ENCODE measurements at places on chromosomes 6 and 20.

GRCh38 chr20:18057994-18058349, 256 bp upstream of the OVOL2 start:
- no peak for ATAC-seq

- ATAC-seq: no peak
These were observed 375.2 kb upstream of the PLCB4 start for GRCh38 chr20:8693709-8694108.

- no peak for ATAC-seq
These were observed 331.2 kb downstream of the QKI start for GRCh38 chr6:163745536-163746400.

DNA sequence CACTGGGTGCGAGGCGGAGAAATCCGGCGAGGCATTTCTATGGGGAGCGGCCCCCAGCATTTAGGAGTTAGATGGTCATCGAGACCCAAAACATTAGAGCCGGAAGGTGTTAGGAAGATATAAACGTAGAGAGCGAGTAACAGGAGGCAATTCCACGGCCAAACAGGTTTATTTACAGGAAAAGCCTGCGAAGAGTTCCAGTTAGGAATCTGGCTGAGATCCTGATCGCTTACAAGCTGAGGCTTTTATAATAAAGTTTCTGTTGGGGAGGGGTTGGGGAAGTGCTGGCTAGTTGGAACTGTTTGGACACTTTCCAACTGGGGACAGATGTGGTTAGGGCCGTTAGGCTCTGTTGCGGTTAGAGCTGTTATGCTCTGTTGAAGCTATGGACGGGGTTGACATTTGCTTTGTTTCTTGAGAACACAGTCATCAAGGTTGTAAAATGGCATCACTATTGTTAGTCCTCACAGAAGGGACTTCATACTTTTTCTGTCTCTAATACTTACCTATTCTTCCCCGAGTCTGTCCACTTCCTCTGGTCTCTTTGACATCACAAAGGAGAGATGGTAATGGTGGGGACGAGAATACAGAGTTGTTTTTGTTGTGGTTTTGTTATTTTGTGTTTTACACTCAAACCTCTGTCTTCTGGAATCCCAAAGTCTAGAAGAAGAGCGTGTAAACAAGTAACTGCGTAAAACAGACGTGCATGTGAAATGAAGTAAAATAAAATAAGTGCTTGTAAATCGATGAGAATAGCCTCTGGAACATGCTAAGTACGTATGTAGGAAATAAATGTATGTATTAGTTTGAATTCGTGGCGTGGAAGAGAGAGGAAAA, 554 bp upstream of the ZSCAN31 start:
- peak; percentile 85 for ATAC-seq

GRCh38 chr6:168221000-168221399, 98.6 kb downstream of the DACT2 start:
- no peak for ATAC-seq

DNA sequence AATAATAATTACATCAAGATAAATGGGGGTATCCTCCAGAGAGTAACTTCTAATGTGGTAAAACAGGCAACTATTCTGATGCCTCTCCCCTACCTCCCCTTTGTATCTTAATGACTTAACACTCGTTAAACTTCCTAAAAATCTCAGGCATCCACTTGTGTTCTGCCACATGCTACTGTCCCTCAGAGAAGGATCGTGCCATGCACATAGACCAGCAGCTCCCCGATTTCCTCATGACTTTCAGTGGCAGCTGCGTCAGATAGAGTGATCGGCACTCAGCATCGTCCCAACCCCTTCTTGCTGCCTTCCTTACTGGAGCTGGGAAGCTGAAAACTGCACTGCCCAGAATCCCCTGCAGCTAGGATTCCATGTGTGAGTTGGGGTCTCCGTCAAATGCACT, 32.1 kb downstream of the RIPOR2 start:
- no peak for ATAC-seq

- ATAC-seq: no peak
These were observed 22.1 kb downstream of the GSTA4 start for GRCh38 chr6:52972989-52973388.

- no peak for ATAC-seq
These were observed 123.1 kb downstream of the MRPL14 start for GRCh38 chr6:44004136-44004535.

DNA sequence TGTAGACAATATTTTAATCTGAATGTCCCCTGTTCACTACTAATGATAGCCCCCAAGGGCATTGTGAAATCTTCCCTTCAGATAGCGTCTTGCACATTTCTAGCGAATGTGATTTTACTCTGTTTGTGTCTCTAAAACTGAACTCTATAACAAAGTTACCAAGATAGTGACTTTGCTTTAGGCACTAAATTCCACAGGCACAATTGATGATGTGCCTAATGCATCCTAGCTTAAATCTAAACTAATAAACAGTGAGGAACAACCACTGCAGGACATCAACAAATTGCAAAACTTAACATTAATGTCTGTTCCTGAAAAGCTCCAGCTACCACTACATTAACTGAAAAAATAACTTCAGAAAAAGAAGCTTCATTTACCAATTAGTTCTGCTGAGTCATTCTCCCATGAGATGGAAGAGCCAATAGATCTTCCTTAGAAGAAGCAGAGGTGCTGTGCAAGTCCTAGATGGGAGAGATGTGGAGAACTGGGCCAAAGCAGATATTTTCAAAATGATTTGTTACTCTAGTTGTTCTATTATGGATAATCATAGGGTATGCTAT, 1065.0 kb downstream of the EPHA7 start:
- no peak for ATAC-seq

DNA sequence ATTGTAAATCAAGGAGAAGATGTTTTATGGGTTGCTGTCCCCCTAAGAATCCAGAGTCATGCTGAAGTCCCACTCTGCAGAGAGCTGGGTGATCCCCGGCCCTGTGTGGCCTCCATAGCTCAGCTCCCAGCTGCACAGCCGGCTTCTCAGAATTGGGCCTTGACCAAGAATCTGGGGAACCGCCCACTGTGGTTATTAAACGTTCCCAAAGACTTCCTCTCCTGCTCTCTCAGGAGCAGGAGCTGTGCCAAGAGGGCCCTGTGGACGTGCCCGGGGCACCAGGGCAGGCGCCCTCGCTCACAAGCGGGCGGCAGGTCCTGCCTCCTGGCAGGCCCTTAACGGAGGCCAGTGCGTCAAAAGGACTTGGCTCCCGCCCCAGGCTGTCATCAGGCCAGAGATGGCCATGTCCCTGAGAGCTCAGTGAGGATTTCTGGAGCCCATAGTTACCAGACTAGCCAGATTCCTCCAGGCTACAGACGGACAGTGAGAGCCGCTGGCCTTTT, 30.4 kb downstream of the ZC3H12D start:
- no peak for ATAC-seq

GRCh38 chr6:54286141-54286540, 22.1 kb upstream of the TINAG start:
- ATAC-seq: no peak

GRCh38 chr6:18406955-18407749, 20.0 kb downstream of the RNF144B start:
- no peak for ATAC-seq

- ATAC-seq: peak; percentile 69
These were observed 2.8 kb upstream of the FANCE start for GRCh38 chr6:35449287-35449881.

DNA sequence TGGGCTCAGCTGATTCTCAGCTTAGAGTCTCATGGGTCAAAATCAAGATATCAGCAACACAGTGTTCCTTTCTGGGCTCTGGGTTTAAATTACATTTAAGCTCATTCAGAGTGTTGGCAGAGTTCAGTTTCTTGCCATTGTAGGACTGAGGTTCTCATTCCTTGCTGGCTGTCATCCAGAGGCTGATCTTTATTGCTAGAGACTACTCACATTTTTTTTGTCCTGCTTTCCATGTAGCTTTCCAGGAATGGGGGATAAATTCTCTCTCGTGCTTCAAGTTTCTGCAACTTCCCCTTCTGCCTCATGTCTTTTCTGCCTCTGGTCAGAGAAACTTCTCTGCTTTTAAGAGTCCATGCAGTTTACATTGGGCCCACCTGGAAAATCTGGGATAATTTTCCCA, 86.9 kb downstream of the RFX6 start:
- no peak for ATAC-seq

- no peak for ATAC-seq
These were observed 218.2 kb downstream of the C6orf118 start for GRCh38 chr6:165091121-165091785.

DNA sequence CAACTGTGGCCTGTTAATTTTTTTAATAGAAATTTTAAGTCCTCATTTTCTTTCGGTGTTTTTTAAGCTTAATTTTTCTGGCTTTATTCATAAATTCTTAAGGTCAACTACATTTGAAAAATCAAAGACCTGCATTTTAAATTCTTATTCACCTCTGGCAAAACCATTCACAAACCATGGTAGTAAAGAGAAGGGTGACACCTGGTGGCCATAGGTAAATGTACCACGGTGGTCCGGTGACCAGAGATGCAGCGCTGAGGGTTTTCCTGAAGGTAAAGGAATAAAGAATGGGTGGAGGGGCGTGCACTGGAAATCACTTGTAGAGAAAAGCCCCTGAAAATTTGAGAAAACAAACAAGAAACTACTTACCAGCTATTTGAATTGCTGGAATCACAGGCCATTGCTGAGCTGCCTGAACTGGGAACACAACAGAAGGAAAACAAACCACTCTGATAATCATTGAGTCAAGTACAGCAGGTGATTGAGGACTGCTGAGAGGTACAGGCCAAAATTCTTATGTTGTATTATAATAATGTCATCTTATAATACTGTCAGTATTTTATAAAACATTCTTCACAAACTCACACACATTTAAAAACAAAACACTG, 10.1 kb downstream of the HFE start:
- peak; percentile 83 for ATAC-seq

DNA sequence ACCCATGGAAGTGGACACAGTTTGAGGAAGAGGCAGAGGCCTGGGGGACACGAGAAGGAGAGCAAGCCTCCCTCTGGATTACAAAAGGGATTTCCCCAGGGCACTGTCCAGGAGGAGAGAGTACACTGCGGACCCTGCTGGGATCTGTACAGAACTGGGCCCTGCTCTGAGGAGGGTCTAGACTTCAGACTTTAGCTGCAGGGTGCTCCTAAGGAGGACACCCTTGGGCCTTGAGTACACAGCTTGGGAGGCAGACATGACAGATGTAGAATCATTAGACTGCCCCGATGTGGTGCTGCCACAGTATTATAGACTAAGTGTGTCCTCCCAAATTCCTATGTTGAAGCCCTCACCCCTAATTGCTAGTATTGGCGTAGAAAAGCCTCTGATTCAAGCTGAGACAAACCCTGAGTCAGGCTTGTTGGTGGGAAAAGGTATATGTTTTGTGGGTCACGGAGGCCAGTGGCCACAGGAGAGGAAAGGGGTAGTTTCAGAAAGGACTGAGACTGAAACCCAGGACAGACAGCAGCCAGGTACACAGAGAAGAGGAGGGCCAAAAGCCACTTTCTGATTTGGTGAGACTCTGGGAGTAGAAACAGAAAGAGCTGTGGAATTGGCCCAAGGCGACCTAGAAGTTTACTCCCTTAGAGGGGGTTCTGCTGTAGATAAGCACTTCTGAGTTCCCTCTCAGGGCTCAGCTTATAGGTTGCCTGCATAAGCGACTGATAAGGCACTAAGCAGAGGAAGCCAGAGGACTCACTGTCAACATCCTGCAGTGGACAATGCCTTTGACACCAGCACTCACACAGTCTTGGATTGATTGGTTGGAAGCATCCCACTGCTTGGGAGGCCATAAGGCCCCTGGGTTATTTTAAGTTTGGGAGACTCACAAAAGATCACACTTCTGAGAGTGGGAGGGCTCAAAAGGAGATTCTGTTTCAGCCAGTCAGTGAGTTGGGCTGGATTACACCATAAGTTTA, 16.5 kb upstream of the SH3BGRL2 start:
- ATAC-seq: no peak

- no peak for ATAC-seq
These were observed 169.7 kb upstream of the GGTLC1 start for GRCh38 chr20:24158281-24158680.

DNA sequence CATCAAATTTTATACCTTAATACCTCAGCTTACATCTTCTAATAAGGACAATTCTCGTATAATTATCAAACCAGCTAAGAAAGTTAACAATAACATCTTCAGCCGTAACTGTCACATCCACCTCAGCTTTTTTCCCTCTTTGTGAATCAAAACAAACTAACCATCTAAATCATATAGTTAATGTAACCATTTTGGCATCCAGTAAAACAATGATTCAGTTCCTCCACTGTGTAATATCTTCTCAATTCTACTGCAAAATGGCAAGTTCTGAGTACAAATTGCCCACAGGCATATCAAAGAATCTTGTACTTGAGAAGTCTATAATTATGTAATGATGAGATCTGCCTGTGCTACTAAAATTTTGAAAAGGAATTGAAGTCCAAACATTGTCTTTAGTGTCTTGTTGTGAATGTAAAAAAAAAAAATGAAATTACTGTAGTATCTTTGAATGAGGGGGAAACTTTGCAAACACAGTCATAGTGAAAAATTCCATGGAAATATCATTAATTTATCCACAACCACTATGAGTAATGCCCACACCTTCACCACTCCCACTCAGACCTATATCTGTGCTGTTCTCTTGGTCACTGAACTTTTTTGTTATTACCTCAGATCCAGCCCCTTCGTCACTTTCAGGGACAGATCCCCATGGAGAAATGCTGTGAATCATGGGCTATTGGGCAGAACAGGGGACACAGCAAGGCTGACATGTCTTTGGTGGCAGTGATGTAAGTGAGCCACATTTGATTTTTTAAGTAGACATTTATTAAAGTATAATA, 178.6 kb upstream of the RAB32 start:
- no peak for ATAC-seq

DNA sequence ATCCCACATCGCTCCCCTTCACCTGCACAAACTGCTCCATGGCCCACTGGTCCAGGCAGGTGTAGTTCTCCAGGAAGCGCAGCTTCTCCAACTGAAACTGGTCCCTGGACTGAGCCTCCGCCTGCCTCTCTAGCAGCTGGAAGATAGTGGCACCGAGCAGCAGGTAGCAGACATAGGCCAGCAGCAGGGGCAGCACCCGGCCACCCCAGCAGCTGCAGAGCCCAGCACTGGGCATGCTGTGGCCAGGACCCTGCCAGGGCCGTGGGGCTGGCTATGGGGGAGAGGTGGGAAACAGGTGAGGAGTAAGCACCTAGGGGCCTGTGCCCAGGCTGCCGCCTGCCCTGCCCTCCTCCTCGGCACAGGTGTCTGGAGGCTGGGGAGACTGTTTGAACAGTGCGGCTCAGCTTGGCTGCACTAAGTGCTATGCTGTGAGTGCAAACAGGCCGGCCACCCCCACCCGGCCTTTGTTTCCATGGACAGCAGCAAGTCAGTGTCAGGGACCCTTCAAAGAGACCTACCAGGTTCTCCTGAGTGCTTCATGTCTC, at the start of gene KCNK16:
TSS of gene KCNK16 (minus strand) at position 397 of the 545 bp plus-strand sequence. CDS start at position 235, 162 bp downstream.
- ATAC-seq: no peak

DNA sequence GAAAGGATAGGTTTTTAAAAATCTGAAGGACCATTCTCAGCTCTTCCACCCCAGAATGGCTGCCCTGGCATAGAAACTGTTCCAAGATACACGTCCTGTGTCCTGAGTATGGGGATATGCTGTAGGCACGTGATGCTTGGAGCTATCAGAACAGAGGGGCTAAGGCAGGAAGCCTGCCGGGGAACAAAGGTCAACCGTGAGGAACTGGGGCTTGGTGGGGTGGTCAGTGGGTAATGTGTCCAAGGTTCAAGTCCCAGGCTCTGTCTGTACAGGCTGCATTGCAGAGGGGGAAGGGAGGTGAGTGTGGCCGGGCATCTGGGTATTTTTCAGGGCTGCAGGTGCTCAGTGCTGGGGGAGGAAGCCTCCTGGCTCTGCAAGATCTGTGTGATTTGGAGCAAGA, 479.6 kb upstream of the CHD6 start:
- ATAC-seq: no peak

All from stimulated activated memory B cell treated with anti-CD40 and anti-IgM and Interleukin-4, amounts not matched to agents 10 μg/mL and 1 μg/mL and 100 μg/mL, for 72 hours (primary cell).